Activated CD4-positive, alpha-beta T cell treated with anti-CD3 and anti-CD28 coated beads for 48 hours (primary cell): ENCODE measurements at places on chromosomes 6 and 20.

GRCh38 chr6:142162780-142163179 lies 15.7 kb downstream of the VTA1 start:
- DNase-seq, result no peak

GRCh38 chr6:105645958-105646357 lies 243.1 kb upstream of the PREP start:
- no peak for DNase-seq

DNA sequence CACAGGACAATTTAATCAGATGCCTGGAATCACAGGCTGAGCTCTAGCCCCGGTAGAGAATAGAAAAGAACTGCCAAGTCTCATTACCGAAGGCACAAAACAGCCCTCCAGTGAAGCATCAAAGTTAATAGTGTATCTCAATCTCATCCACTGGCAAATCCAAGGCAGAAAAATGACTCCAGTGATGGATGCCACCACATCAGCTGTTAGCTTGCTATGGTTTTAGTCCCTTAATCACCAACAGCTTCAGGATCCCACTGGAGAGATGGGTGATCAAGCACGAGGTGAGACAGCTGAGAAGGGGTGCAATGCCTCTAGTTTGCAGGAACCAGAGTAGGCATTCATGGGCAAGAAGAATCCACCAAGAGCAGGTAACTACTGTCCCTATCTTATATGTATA lies 81.8 kb downstream of the STK35 start:
- no peak for DNase-seq

GRCh38 chr6:150412221-150412620 lies 43.4 kb downstream of the IYD start:
- no peak for DNase-seq

- DNase-seq, result no peak
These were observed 83.5 kb upstream of the TMEM181 start for GRCh38 chr6:158476389-158476788.

GRCh38 chr6:97885828-97886227 lies 602.8 kb upstream of the MMS22L start:
- no peak for DNase-seq

DNA sequence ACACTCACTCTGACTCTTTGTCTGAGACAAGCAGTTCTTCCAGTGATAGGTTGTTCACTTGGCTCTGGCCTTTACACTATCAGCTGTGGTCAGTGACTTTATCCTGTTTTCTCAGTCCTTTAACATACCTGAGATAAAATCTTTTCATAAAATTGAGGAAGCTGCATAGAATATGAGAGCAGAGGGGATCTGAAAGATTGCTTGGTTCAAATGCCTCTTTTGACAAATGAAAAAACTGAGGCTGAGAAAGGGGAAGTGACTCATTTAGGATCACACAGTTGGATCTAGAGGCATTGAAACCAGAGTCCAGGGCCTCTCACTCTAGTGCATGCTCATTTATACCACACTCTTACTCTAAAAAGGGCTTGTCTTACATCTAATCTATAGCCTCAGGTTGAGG lies 277.0 kb upstream of the TBX18 start:
- no peak for DNase-seq

GRCh38 chr6:29989211-29989610 lies 46.9 kb downstream of the HLA-A start:
- no peak for DNase-seq
